ENCODE measurements at places on chromosomes 2 and 18. TPM values are rescaled to one million over a fixed set of nuclear protein-coding genes. Genes with fewer than 3 reads are reported as not detected.

The PDE1A gene
- 4.3 TPM for polyA plus RNA-seq

GRCh38 chr2:65177751-65178442, 48.0 kb upstream of the RAB1A start:
- DNase-seq: no peak

DNA sequence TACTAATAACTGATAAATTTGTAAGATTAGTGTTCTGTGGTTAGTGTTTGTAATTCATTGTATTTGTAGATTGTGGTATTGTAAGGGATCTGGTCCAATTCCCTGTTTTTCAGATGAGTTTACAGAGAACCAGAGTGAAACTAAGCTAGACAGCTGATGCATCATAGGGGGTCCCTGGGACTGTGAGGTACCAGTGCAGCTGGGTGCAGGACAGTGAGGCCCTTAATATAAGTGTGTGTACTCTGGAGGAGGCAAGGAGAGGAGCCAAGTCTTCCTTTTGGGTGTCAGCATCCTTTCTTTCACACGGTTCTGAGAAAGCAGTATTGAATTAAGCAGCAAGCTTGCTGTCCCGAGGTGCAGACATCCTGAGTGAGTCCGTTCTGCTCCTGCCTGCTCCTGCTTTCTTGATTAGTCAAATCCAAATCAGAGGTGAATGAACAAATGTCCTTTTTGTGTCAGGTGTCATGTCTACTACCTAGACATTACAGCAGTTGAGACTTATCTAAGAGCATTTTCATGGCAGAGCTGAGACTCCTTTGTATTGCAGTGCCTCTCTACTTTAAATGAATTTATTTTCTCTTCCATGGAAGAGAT, 194.9 kb downstream of the MCFD2 start:
- no peak for DNase-seq

DNA sequence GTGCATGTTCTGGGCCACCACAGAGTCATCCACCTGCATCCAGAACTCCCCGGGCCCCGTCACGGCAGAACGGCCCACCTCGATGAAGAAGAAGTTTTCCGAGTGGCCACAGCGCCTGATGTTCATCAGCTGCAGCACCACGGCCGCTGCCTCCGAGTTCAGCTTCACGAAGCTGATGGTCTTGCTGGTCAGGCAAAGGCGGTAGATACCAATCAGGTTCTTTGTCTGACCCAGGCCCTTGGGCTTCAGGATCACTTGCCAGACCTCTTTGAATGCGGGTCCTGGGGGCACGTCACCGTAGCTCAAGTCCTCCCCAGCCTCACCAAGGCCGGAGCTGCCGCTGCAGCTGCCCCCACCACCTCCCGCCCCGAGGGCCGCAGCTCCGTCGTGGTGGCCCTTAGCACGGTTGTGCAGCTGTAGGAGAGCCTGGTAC, 1.6 kb downstream of the IRS1 start:
- DNase-seq: no peak

The POTEI gene
- polyA plus RNA-seq: not detected

- no peak for DNase-seq
These were observed 415.5 kb downstream of the CBLN2 start for GRCh38 chr18:72128649-72129048.

The TEKT4 gene
- polyA plus RNA-seq: not detected

- no peak for DNase-seq
These were observed 398 bp downstream of the INPP5D start for GRCh38 chr2:233060501-233060979.

The UGT1A8 gene
- polyA plus RNA-seq: not detected

GRCh38 chr2:151241224-151241623, 20.4 kb downstream of the RBM43 start:
- DNase-seq: no peak

The SOWAHC gene
- 3.9 TPM for polyA plus RNA-seq

GRCh38 chr2:54770211-54770610, 46.7 kb downstream of the EML6 start:
- no peak for DNase-seq

The ZEB2 gene
- polyA plus RNA-seq: 41.7 TPM

The SMYD1 gene
- not detected for polyA plus RNA-seq

GRCh38 chr2:151916632-151917031, 88.4 kb upstream of the ARL5A start:
- DNase-seq: no peak

The SNTG2 gene
- polyA plus RNA-seq: 0.06 TPM

GRCh38 chr2:186459009-186459408, 27.1 kb upstream of the ZC3H15 start:
- no peak for DNase-seq

The GBX2 gene
- not detected for polyA plus RNA-seq

- DNase-seq: no peak
These were observed 9.3 kb upstream of the OTOF start for GRCh38 chr2:26487192-26487591.

The COL4A4 gene
- polyA plus RNA-seq: 0.05 TPM

- no peak for DNase-seq
These were observed 20.4 kb downstream of the CHMP3 start for GRCh38 chr2:86542814-86543213.

The FLACC1 gene
- polyA plus RNA-seq: 1.1 TPM

GRCh38 chr18:76134628-76135027, 360.4 kb downstream of the ZNF516 start:
- DNase-seq: no peak
